ENCODE measurements at places on chromosomes 13 and 19.

DNA sequence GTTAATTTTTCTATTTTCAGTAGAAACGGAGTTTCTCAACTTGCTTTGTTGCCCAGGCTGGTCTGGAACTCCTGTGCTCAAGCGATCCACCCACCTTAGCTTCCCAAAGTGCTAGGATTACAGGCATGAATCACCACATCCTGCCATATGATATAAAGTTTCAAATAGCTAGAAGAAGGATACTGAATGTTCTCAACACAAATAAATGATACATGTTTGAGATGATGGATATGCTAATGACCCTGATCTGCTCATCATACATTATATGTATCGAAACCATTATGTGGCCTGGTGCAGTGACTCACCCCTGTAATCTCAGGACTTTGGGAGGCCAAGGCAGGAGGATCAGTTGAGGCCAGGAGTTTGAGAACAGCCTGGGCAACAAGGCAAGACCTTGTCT, 11.5 kb downstream of the CIB3 start:
- no peak for DNase-seq

DNA sequence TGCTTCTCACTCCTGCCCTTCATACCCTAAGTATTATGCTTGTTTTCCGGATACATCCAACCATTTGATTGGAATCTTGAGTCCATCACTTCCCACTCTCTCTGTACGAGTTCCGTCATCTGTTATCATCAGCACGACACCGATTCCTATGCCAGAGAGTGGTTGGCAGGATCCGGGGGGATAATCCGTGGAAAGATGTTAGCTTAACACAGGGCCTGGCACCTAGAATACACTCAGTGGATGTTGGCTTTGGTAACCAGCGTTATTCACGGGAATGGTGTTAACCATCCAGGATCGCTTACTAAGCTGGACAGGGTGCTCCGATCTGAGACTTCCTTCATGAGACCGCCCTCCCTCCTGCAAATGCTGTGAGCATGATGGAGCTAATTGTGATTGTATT, 12.4 kb downstream of the VSTM2B start:
- no peak for DNase-seq

DNA sequence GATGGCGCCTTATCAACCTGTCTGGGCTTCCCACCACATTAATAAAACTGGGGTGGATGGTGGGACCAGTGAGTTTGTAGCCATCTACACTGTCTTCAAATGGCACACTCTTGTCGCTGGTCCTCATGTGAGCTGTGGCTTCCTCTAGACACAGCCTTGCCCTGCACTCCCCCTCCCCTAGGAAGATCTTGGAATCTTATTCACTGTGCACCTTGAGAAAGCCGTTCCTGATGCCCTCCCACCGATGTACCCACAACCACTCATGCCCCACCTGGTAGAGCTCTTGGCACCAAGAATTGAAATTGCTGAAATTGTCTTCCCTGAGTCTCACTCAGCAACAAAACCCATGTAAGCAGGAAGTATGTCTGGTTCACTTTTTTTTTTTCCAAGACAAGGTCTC, 146.0 kb downstream of the PTPRS start:
- no peak for DNase-seq

- DNase-seq = peak; percentile 31
These were observed 2.0 kb upstream of the FFAR1 start for GRCh38 chr19:35345671-35346111.

- DNase-seq = no peak
These were observed 80.3 kb downstream of the EFNB2 start for GRCh38 chr13:106455190-106455589.

DNA sequence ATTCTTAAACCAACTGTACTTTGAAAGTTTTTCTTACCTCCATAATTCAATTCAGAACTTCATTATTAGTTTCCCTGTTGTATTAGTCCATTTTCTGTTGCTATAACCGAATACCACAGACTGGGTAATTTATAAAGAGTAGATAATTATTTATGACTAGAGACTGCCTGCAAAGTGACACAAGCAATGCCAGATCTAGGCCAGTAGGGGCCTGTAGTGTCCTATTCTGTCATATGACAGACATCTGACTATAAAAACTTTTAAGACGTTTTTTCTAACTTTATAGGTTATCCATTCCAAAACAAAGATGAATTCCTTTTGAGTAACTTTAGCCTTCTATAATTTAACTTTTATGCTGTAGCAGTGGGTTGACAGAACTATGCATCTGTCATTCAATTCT, 2783.8 kb downstream of the PCDH9 start:
- DNase-seq = no peak

- DNase-seq = no peak
These were observed 1426.4 kb downstream of the PCDH9 start for GRCh38 chr13:65803530-65804392.

DNA sequence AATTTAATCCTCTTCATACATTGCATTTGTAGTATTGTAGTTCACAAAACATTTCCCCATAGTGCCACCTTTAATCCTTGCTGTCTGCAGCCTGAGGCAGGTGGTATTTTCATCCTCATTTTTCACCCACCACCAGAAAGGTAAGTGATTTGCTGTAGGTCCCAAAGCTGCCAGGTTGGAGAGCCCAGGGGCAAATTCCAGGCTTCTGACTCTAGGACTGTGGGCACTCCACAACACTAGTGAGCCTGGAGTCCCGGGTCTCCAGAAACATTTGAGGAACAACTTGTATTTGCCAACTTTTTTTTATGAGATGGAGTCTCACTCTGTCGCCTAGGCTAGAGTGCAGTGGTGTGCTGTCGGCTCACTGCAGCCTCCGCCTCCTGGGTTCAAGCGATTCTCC, 6.2 kb downstream of the ILF3 start:
- DNase-seq = no peak

DNA sequence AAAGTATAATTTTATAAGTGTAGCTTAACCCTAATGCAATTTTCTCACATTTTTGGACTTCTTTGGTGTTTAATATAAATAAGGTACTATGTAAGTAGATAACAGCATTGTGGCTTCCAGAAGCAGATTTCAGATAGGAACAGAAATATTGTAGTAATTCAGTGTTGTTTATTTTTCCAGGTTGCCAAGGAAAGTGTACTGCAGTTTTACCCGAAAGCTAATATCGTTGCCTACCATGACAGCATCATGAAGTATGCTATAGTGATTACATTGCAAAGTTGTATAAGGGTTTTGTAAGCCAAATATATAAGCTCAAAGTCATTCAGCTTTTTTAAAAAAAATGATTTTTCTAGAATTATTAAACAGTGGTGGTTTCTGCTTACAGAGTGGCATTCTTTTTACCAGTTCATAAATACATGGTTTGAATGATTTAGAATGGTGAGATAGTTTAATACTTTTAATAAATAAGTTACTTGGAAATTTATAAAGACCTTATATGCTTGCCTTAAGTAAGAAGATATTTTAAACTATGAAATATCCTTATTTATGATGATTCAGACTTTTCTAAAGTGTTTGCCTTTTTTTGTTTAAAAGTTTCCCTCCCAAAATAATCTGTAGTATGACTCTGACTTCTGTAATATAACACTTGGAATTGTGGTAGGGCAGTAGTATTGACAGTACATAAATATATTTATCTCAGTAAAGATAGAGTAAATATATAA, 3.7 kb downstream of the UBA2 start:
- no peak for DNase-seq

DNA sequence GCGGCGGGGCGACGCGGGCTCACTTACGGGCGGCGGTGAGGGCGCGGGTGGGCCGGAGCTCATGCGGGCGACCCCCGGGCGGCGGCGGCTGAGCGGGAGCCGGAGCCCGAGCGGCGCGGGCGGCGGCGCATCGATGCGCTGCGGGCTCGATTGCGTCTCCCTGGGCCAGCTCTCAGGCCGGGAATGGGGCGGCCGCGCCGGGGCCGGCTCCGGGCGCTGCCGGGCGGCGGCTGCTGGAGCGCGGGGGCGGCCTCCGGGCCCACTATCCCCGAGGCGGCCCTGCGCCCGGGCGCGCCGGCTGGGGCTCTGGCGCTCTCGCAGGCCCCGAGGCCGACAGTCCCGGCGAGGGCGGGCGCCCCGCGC, 1.4 kb upstream of the TSHZ3 start:
- DNase-seq = no peak

DNA sequence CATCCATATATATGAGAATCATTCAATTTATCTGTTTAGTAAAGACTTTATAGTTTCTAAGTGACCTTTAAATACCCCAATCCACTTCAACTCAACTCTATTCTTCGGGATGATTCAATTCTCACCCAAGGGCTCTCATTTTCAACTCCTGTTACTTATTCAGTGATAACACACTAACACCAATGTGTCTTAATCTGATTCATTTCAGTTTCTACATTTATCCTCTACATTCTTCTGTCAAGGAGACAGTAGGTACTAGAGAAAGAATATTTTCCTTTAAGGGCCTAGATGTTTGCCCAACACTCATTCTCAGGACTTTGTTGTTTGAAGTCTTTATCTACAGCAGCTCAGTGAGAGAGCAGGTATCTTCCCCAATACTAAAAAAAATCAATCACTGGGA, 7.1 kb downstream of the ARGLU1 start:
- no peak for DNase-seq

- DNase-seq = no peak
These were observed 17.7 kb downstream of the GPC6 start for GRCh38 chr13:93244141-93244917.

GRCh38 chr19:34664168-34664567, 12.8 kb downstream of the SCGB2B2 start:
- no peak for DNase-seq

Measured in tibial artery (tissue), 4 donors.